ENCODE measurements at places on chromosomes 2 and 18.

DNA sequence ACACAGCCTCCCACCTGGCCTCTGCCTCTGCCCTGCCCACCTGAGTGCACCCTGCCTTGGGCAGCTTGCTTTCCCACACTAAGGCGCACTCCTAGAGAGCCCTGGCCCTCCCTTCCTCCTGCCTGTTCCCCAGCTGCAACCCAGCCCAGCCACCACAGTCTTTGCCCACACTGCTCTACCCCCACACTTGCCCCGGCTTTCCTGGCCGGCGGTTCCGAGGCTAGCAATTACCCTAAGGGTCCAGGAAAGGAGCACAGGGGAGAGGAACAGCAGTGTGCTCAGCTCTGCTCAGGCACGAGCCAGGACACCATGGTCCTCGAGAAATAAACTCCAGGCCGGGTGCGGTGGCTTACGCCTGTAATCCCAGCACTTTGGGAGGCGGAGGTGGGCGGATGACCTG lies 237.8 kb upstream of the RAB6C start:
- DNase-seq = no peak

GRCh38 chr2:241689306-241689705 lies 2.7 kb upstream of the DTYMK start:
- no peak for DNase-seq

DNA sequence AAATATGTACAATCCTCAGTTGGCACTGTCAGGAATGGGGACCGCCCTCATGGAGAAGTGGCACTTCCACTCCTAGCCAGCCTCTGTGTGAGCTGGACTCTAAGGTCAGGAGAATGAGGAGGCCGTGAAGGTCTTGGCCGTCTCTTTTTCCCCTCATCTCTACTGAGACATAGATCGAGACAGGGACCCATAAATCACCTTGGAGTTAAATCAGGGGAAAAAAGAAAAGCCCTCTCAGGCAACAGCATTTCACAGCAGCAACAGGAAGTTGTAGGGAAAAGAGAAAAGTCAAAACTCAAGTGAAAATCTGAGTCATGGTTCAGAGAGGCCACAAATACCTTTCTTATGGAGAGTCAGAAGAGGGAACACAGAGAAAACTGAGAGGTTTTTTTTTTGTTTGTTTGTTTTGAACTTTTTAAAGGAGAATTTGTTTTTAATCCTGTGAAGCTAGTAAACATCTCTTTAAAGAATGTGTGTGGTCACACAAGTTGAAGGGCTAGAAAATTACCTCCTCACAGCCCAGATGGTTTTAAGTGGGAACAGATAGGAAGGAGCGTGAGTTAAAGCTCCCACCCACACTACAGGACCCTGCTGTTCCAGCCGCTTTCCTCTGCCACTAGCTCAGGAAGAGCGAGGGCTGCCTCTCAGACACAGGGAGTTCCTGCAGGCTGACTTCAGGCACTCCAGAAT lies 30.6 kb upstream of the CYP1B1 start:
- DNase-seq = no peak

GRCh38 chr2:133641497-133641896 lies 73.2 kb upstream of the NCKAP5 start:
- DNase-seq = no peak

DNA sequence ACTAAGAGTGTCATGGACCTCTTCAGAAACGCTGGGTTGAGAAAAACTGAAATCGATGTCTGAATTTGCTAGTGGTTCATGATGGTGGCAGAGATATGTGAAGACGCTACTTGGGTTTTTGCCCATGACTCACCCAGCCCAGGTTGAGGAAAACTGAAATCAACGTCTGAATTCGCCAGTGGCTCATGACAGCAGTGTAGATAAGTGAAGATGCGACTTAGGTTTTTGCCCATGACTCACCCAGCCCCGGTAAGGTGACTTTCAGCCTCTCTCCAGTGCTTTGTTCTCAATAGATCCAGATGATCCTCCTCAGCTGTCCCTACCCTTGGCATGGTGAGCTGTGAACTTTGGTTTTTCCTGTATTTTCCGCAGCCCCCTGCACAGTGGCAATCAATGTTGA lies 105.3 kb upstream of the SIX3 start:
- no peak for DNase-seq

- no peak for DNase-seq
Measured at GRCh38 chr2:225400060-225400511, 576 bp downstream of the NYAP2 start.

DNA sequence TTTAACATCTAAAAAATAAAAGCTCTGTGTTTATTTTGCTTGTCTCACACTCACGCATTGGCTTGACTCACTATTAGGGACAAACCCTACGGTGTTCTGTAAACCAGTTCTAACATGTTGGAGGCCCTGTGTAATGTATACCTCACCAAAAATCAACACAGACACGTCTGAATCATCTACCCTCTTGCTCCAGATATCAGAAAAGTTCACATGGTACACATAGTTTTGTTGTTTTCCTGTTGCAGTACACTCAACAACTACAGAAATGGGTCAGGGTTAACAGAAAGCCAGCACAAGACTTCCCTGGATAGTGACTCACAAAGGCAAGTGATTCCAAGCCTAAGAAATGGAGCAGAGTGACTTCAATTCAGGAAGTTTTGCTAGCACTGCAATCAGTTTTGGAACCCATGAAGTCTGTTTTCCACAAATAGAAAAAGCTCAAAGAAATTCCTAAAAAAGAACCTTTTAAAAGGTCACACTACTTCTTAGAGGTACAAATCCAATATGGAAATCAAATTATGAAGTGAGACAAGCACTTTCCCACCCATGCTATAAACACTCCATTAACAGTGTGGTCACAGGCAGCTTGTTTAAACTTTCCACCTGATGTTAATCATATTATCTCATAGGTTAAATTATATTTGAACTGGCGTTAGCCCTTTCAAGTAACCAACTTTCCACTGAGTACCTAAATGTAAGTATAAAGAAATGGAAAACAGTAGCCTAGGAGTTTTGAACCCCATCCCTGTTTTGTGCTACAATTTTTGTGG lies 87.4 kb downstream of the GAREM1 start:
- no peak for DNase-seq

DNA sequence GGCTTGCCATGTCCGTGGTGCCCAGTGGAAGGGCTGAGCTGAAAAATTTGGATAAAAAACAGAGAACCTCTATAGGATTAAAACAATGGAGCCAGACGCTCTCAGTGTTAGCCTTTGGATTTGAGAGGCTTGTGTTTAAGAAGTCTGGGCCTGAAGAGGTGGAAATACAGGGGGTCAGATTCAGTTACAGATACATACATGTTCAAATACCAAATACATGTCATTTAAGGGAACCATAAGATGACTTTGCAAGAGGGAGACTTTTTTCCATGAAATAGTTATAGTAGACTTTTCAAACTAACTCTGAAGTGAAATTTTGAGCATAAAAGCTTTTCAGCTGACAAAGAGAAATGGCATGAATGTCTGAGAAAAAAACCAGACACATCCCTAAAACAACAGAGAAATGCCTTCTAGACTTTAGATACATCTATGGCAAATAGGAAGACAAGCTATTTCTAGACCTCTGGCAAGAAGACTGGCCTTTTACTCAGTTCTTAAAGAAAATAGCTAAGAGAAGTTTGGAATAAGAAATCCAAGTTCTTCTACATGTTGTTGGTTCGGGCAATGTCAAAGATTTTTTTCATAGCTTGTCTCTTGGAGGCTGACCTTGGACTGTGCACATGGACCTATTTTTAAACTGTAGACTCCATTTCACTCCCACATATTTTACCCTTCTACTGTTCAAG lies 112.9 kb downstream of the LTBP1 start:
- DNase-seq = no peak

- DNase-seq = no peak
Measured at GRCh38 chr2:47950340-47951301, 44.3 kb upstream of the FBXO11 start.
